Hippocampal formation (tissue), 2 donors: ENCODE measurements at places on chromosomes 5 and 9.

- no peak for DNase-seq
These were observed 12.4 kb downstream of the MORN5 start for GRCh38 chr9:122172131-122172530.

DNA sequence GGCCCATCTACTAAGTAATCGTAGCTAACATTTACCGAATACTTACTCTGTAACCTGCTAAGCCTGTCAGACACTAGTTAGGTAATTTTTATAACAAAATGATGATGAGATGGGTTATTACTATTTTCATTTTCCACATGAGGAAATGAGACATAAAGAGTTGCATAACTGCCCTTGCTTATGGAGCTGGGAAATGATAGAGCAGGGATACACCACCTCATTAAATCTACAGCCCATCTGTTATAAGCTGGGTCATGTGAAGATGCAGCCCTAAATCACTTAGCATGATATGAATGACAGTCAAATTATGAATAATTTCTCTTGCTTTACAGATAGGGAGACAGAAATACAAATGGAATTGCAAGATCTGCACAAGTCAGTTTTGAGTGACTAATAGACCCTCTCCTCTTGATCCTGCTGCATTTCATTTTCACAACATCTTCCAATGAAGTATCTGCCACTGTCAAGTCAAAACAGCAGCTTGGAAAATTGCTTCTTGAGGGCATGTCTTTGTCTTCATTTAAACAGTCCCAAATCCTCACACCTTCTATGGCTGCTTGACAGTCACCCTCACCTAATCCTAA is 364.7 kb downstream of the PRELID2 start:
- no peak for DNase-seq

DNA sequence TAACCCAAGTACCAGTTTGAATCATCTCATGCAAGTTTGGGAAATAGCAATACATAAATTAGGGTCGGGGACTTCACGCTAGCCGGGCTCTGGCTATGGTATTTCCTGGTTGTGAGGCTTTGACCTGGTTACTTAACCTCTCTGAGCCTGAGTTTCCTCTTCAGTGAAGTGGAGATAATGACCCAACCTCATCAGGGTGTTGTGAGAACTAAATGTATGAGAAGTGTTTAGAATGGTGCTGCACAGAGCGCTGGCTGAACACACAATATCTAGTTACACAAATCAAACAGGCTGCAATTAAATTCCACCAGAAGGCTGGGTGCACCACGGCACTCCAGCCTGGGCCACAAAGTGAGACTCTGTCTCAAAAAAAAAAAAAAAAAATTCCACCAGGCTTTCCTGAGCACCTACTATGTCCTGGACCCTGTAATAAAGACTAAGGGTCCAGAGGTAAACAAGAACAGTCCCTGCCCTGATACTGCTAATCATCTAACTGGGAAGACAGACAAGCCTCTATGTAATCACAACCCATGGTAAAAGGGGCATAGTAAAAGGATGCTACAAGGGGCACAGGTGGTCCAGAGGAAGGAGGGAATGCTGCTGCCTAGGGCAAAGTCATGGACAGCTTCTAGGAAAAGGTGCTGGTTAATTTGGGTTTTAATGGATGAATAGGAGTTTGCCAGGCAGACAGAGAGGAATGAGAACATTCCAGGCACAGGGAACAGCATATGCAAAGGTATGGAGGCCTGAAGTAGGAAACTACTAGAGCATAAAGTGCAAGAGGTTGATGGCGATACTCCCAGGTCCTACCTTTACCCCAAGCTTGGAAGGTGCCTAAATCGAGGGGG is 27.7 kb downstream of the DUSP1 start:
- DNase-seq = no peak

- DNase-seq = no peak
These were observed 27.2 kb downstream of the GCNT1 start for GRCh38 chr9:76486151-76486550.

- no peak for DNase-seq
These were observed 12.0 kb downstream of the ADRA1B start for GRCh38 chr5:159928122-159928909.

DNA sequence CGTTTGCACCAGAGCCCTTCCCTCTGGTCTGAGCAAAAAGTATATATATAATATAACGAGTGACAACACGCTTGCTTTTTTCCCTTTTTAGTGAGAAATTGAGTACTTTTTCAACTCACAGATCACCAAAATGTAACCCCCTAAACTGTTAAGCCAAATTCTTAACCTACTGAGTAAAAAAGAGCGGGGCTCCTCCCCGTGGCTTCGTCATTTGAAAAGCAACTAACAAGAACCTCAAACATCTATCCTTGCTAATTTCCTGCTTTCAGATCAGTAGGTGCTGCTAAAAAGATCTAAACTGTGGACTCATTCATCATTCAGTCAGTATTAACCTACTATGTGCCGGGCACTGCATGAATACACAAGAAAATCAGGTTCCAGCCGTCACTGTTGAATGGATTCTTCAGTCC is 1.0 kb upstream of the PTBP3 start:
- no peak for DNase-seq

DNA sequence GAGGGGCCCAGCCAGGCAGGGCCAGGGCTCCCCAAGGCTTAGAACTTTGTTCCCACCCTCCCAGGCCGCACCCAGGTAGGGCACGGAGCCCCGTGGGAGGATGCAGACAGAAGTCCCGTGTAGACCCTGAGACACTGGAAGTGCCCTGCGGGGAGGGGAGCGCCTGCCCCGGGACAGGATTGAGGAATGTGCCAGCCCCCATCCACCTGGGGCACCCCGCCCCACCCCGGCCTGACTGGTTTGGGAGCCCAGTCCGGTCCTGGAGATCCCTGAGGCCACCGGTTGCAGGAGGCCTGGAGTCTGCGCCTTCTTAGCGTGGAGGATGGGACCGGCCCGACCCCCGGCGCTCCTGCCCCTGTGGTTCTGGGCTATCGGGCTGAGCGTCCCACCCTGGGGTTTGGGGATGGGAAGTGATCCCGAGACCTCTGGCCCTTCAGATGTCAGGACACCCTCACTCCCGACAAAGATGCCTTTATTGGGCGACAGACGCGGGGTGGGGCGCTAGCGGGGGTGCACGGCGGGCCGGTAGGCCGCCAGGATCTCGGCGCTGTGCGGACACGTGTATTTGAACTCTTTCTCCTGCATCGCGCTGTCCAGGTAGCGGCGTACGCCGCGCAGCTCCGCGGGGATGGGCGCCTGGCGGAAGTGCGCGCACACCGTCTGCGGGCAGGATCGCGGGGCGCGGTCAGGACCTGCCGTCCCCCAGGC is 2.0 kb downstream of the CLIC3 start:
- DNase-seq = no peak

DNA sequence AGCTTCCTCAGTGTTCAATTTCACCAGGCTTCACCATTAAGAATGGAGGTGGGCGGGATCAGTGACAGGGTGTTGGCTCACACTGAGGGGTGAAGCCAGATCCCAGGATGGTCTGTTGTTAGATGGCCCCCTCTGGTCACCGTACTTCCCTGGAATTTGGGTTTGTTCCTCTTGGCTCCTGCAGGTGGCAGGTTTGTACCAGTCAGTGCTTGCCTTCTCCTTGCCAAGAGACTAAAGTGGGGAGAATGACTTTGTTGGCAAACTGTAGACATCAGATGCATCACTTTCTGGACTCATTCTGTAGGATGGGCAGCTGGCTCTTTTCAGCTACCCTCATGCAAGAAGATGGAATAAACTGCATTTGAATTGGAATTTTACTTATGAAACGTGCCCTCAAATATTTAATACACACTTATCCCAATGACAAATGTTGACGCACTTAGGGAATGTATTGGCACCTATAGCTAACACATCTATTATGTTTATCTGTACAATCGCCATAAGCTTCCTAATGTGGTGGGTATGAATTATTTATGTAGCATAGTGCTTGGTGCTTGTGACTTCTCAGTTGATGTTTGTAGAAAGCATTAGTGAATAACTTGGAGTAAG is 31.4 kb upstream of the ANKRD55 start:
- DNase-seq = no peak

DNA sequence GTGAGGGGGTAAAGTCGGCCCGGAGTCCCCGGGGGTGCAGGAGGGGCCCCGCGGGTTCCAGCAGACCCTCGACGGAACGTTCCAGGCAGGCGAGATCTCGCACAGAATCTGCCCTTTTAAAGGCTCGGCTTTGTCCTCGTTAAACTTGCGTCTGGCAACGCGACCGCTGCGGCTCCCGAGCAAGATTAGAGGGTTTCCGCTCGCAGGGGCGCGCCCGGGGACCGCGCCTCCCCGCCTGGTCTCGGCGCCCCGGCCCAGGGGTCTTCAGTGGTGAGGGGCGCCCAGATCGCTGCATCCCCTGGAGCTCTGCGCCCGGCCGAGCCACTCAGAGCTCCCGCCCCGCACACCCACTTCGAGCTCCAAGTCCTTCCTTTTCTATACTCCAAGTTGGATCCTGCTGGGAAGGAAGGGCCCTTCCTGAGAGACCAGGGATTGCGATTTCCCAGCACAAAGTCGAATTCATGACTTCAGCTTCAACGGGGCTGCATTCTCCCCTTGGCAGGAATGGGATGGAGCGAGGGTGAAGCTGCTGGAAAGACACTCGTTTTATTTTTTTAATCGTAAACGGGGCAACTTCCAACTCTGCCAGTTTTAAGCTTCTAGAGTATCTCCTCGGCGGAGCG is 11.3 kb downstream of the PROP1 start:
- no peak for DNase-seq

- DNase-seq = no peak
These were observed 9.0 kb downstream of the CD274 start for GRCh38 chr9:5459289-5459829.

- no peak for DNase-seq
These were observed 70.1 kb upstream of the CNOT6 start for GRCh38 chr5:180424094-180424493.

DNA sequence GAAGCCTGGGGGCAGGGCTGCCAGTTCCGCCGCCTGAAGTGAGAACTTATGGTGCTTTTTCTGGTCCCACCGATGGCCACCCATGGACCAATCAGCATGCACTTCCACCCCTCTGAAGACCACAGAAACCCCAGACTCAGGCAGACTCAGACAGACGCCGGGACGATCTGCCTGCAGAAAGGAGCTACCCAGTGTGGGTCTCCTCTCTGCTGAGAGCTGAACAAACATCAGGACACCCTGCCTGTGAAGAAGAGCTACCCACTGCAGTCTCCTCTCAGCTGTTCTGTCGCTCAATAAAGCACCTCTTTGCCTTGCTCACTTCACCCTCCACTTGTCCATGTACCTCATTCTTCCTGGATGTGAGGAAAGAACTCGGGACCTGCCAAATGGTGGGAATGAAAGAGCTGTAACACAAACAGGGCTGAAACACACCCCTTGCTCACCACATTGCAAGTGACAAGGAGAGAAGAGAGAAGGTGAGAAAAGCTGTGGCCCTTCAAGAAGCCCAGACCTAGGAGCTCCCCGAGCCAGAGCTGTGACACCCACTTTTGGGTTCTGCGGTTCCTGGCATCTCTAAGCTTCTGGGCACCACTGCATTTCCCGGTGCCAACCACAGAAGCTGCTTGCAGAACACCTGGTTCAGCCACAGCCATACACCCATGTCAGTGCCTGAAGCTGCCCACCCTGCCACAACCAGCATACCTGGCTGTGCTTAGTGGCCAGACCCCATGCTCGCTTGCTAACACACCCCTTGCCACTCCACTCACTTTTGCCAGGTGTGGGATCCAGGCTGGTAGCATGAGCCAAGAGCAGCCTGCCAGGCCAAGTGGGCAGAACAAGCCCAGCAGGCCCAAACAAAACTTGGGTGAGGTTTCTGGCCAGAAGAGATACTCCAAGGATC is 114.3 kb upstream of the TSLP start:
- DNase-seq = no peak

DNA sequence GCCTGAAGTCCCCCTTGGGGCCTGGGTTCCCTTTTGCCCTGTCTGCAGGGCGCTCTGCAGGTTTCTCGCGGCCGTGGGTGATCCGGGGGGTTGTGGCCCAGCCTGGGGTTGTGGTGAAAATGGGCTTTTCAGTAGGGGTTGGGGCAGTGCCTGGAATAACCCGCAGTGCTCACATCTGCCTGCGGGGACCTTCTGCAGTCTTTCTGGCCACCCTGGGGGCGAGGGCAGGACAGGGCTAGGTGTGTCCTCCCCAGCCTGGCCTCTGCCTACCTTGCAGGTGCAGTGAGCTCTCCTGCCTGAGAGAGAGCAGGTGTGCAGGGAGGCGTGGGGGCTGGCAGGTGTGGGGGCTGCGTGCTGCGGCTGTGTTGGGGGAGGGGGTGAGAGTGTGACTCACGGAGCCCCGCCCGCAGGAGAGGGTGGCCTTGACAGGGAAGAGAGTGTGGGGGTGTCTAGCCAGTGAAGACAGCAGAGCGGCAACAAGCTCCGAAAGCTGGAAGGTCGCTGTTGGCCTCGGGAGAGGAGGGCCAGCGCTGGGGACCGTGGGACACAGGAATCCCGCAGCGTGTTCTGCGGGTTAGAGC is 131.4 kb downstream of the MRPL36 start:
- no peak for DNase-seq

- DNase-seq = no peak
These were observed 209.4 kb downstream of the PIK3R1 start for GRCh38 chr5:68424799-68425537.

DNA sequence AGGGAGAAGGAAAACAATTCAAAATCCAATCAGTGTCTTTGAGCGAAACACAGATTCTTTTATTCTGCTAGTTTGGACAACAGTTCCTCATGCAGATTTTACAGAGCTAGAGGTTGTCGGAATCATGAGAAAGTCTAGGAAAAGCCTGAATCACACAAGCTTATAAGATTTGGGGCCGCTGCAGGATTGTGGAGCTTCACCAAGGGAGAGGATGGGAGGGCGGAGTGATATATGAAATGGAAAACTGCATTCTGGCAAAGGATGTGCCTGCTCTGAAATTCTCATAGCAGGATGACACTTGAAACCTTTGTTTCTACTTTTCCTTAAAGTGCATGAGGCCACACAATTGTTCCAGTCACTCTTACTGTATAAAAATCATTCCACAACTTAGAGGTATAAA is 134.3 kb downstream of the OR2K2 start:
- no peak for DNase-seq

DNA sequence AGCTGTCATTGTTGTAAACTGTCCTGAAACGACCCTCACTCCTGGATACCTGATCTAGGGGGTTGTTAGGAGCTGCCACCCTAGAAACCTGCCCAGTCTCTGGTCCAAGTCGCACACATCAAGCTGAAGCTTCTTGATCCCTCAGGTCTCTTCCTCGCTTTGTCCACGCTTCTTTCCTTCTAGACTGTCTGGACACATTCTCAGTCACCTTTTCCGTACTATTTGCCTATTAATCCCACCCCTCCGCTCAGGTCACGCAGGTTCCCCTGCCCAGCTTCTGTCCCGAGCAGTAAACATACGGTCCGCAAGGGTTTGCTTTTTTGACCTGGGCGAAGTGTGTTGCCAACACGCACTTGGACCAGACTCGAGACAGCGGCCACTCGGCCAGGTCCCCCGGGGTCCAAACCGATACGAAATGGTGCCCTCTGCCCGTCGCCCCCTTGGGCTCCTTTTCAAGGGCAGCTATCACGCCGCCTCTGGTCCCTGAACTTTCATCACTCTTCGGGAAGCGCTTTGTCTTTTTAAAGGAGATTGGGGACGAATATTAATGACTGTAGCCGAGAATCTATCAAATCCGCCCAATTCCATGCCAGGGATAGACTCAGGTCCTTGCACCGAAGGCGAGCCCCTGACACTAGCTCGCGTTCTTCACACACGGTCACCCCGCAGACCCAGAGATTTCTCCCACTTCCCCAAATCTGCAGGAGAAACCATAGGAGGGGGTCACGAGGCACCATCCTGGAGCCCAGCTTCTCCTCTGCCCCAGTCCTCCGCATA is 814 bp downstream of the PLCXD3 start:
- no peak for DNase-seq
